ENCODE measurements at places on chromosomes 12 and 14.

GRCh38 chr12:13386323-13387039, 190.0 kb downstream of the EMP1 start:
- DNase-seq: no peak

GRCh38 chr14:75885829-75886228, 96.0 kb downstream of the TGFB3 start:
- no peak for DNase-seq

DNA sequence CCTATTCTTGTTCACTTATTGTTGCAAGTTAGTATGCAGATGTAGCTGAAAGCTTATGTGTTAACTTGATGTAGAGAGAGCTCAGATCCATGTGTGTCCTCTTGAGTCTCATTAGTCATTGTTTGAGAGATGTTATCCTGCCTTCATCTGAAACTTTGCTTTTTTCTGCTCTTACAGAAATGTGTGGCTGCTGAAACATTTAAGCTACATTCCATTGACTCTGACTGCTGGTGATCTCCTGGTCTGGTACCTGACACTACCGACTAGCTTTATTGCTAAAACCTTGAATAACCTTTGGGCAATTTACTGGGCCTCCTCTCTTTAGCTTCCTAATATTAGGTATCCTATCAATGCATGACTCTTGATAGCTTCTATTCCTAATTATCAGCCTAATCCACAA, 705.6 kb upstream of the FOXG1 start:
- DNase-seq: no peak

DNA sequence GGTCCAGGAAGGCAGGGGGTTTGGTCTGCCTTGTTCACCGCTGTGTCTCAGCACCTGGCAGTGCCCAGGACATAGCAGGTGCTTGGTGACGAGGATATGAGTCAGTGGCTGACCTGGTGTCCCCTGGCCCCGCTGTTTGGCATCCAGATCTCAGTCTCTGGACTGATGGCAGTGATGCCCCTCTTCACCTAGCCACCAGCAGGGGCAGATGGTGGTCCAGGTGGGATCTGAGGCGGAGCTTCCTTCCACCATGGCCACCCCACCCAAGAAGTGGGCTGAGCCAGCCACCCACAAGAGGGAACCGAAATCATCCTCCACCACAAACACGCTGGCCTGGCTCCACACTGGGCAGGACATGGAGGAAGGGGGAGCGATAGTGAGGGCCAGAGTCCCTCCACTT, 16.1 kb upstream of the SH2B3 start:
- DNase-seq: no peak

DNA sequence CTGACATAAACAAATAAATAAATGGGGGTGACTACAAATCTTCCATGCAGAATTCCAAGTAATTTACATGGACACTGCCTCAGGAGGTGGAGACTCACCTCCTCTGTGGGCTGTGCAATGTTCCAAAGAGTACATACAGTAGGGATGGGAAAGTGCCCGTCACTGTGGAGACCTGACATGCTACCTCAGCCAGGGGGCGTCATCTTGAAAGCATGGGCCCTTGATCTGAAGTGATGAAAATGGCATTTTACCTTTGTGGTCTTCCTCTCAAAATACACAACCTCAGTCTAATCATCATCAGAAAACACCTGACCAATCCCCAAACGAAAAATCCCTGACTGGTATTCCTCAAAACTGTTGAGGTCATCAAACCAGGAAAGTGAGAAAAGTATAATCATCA, 48.4 kb downstream of the ANAPC7 start:
- DNase-seq: no peak
